ENCODE measurements at places on chromosomes 2 and 18. TPM values are rescaled to one million over a fixed set of nuclear protein-coding genes. Genes with fewer than 3 reads are reported as not detected.
A peak's percentile ranks its signal among the peaks of the same experiment; 100 is the strongest.

The ZAP70 gene
- 1.3 TPM for total RNA-seq

The LYG2 gene
- total RNA-seq, result not detected

The NOSTRIN gene
- total RNA-seq, result 13.3 TPM

The TIMM21 gene
- total RNA-seq, result 42.9 TPM

DNA sequence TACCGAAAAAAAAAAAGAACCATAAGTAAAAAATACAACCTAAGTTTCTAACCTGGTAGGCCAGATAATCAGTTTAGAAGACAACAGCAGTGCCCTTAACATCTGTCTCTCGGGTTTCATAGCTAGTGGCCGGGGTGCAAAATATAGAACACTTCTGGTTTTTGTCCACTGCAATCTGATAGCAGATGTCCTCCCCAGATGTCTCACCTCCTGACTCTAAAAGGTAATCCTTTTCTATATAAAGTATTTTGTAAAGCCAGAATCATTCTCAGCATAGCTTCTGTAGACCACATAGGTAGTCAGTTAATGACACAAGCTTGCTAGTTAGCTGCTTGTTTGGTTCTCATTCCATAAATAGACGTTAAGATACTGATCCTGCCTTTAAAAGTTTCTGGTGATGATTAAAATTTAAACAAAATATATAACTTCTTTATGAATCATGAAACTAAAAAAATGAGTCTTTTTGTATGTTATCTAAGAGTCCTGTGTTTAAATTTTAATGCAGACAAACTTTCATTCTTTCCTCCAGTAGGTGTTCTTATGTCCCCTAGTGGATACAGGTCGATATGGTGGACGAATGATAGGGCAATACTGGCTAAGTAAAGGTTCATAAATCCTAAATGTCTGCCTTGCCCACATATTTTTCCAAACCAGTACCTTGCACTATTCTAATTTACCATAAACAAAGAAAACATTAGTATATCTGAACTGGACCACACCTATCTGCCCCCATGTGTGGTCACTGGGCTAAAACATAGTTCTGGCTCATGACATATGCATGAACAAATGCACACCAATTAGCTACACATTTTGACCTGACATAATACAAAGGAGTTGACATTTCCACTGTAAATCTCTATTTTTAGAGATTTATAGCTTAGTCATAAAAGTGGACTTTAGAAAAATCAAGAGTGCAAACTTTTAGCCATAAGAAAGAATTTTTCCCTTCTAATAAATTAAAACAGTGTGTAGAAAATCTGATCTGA lies 171.0 kb downstream of the SRBD1 start:
- H3K4me1 ChIP-seq, result peaks cover 4% of the 10 kb centered on the region
- no peaks in the 10 kb centered on the region for H3K27me3 ChIP-seq
- no peaks in the 10 kb centered on the region for H3K36me3 ChIP-seq
- H3K4me3 ChIP-seq, result no peak overlapping the region
- no peak overlapping the region for H3K27ac ChIP-seq
- DNase-seq, result no peak

- no peak for DNase-seq
- H3K27ac ChIP-seq, result no peak overlapping the region
- no peaks in the 10 kb centered on the region for H3K36me3 ChIP-seq
- no peaks in the 10 kb centered on the region for H3K4me1 ChIP-seq
- no peaks in the 10 kb centered on the region for H3K27me3 ChIP-seq
- H3K4me3 ChIP-seq, result no peak overlapping the region
These were observed 20.8 kb downstream of the SP140L start for GRCh38 chr2:230347659-230348305.

GRCh38 chr2:99425022-99425421 lies 64.8 kb downstream of the REV1 start:
- peaks cover 70% of the 10 kb centered on the region for H3K36me3 ChIP-seq
- no peak overlapping the region for H3K27ac ChIP-seq
- no peaks in the 10 kb centered on the region for H3K27me3 ChIP-seq
- no peak for DNase-seq
- no peaks in the 10 kb centered on the region for H3K4me1 ChIP-seq
- H3K4me3 ChIP-seq, result no peak overlapping the region

DNA sequence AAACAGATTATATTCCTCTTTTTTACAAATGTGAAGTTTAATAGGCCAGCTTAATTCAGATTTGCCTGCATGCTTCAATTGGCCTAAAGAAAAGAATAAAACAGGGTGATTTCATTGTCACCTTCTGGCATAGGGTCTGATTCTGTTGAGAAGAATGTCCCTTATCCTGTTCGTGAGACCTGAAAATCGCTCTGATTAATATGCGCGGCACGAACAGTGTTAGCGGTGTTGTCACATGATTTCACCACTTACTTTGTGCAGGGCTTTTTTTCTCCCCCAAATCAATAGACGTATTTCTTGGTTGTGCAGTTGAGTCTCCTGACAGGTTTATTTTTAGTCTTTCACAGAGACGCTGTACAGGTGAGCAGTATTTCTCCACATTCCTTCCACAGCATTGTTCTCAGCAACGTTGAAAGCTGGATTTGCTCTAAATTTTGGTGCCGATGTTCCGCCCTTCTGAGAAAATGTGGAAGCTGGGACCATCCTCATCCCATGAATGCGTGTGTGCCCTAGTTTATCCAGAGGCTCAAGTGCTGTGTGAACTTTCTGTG lies 81.9 kb downstream of the ITGB1BP1 start:
- peaks cover 12% of the 10 kb centered on the region for H3K4me1 ChIP-seq
- peaks cover 4% of the 10 kb centered on the region for H3K36me3 ChIP-seq
- H3K27ac ChIP-seq, result no peak overlapping the region
- H3K27me3 ChIP-seq, result no peaks in the 10 kb centered on the region
- H3K4me3 ChIP-seq, result no peak overlapping the region

DNA sequence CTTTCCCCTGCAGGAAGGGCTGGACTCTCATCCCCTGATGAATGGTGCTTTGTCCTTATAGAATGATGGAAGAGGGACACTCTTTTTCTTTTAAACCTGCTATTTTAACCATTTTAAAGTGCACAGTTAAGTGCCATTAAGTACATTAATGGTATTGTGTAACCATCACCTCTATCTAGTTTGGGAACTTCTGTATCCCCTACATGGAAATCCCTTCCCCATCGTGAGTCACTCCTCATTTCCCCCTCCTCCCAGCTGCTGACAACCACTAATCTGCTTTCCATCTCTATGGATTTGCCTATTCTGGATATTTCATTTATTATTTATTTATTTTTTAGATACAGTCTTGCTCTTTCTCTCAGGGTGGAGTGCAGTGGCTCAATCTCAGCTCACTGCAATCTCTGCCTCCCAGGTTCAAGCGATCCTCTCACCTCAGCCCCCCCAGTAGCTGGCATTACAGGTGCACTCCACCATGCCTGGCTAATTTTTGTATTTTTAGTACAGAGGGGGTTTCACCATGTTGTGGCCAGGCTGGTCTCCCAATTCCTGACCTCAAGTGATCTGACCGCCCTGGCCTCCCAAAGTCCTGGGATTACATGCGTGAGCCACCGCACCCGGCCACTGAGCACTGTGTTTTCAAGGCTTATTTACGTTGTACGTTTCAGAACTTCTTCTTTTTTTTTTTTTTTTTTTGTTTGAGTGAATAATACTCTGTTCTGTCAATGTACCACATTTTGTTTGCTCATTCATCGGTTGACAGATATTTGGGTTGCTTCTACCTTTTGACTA lies 15.8 kb downstream of the DGKD start:
- H3K4me3 ChIP-seq, result no peak overlapping the region
- no peaks in the 10 kb centered on the region for H3K36me3 ChIP-seq
- DNase-seq, result peak; percentile 58
- no peaks in the 10 kb centered on the region for H3K27me3 ChIP-seq

GRCh38 chr2:2777213-2777612 lies 446.1 kb upstream of the MYT1L start:
- no peak overlapping the region for H3K4me3 ChIP-seq
- H3K27ac ChIP-seq, result no peak overlapping the region
- H3K27me3 ChIP-seq, result no peaks in the 10 kb centered on the region
- H3K4me1 ChIP-seq, result peaks cover 12% of the 10 kb centered on the region

GRCh38 chr2:234339501-234339900 lies 157.4 kb downstream of the ARL4C start:
- no peak overlapping the region for H3K27ac ChIP-seq
- no peak overlapping the region for H3K4me3 ChIP-seq
- H3K4me1 ChIP-seq, result no peaks in the 10 kb centered on the region

GRCh38 chr2:37471994-37472393 lies 127.6 kb downstream of the QPCT start:
- H3K27ac ChIP-seq, result no peak overlapping the region
- peaks cover 16% of the 10 kb centered on the region for H3K4me1 ChIP-seq
- no peaks in the 10 kb centered on the region for H3K36me3 ChIP-seq
- no peaks in the 10 kb centered on the region for H3K27me3 ChIP-seq
- no peak overlapping the region for H3K4me3 ChIP-seq

DNA sequence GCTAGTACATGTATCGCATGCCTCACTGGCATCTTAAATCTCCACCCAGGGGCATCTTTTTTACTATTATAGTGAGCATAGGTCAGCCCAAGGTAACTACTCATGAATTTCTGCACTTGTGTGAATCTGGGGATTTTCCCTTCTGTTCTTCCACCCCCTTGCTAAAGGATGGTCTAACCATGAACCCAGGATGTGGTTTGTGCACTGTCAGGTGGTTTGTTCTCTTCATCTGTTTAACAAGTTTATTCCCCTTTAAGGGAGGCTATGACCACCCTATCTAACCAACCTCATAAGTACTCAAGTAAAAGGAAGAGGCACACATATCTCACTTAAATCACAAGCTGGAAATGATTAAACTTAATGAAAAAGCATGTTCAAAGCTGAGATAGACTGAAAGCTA lies 243.0 kb downstream of the RPRM start:
- no peak overlapping the region for H3K27ac ChIP-seq
- H3K4me1 ChIP-seq, result no peaks in the 10 kb centered on the region
- no peaks in the 10 kb centered on the region for H3K36me3 ChIP-seq
- H3K27me3 ChIP-seq, result no peaks in the 10 kb centered on the region

- H3K27ac ChIP-seq, result no peak overlapping the region
- no peaks in the 10 kb centered on the region for H3K36me3 ChIP-seq
- no peaks in the 10 kb centered on the region for H3K27me3 ChIP-seq
- no peaks in the 10 kb centered on the region for H3K4me1 ChIP-seq
These were observed 690.0 kb downstream of the ARHGAP15 start for GRCh38 chr2:143819190-143819735.

- H3K27ac ChIP-seq, result no peak overlapping the region
- H3K36me3 ChIP-seq, result no peaks in the 10 kb centered on the region
- no peak for DNase-seq
- no peaks in the 10 kb centered on the region for H3K4me1 ChIP-seq
- no peaks in the 10 kb centered on the region for H3K27me3 ChIP-seq
- no peak overlapping the region for H3K4me3 ChIP-seq
These were observed 27.7 kb downstream of the MYL1 start for GRCh38 chr2:210287301-210287700.

GRCh38 chr2:35035883-35036282 lies 1319.7 kb upstream of the CRIM1 start:
- H3K4me1 ChIP-seq, result no peaks in the 10 kb centered on the region
- H3K27ac ChIP-seq, result no peak overlapping the region
- H3K36me3 ChIP-seq, result no peaks in the 10 kb centered on the region
- no peak for DNase-seq
- no peaks in the 10 kb centered on the region for H3K27me3 ChIP-seq
- H3K4me3 ChIP-seq, result no peak overlapping the region

- DNase-seq, result no peak
- no peaks in the 10 kb centered on the region for H3K36me3 ChIP-seq
- no peak overlapping the region for H3K27ac ChIP-seq
These were observed 298.1 kb downstream of the GALR1 start for GRCh38 chr18:77547757-77548156.

DNA sequence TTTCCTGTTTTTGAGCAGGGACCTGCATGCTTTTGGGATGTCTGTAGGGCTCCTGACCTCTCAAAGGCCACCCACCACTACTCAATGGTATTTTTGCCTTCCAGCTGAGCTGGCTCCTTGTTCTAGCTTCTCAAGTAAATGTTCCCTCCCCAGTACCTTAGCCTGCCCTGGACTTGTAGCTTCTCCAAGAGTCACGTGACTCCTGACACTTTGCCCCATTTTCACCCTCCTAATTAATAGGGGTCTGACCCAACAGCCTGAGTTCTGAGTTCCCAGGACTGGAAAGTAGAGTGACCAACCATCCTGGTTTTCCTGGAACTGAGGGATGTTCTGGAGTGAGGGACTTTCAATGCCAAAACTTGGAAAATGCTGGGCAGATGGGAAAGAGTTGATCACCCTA lies 4.0 kb downstream of the LBX2 start:
- DNase-seq, result no peak
- H3K27me3 ChIP-seq, result peaks cover 31% of the 10 kb centered on the region
- H3K4me1 ChIP-seq, result no peaks in the 10 kb centered on the region
- H3K36me3 ChIP-seq, result peaks cover 31% of the 10 kb centered on the region

DNA sequence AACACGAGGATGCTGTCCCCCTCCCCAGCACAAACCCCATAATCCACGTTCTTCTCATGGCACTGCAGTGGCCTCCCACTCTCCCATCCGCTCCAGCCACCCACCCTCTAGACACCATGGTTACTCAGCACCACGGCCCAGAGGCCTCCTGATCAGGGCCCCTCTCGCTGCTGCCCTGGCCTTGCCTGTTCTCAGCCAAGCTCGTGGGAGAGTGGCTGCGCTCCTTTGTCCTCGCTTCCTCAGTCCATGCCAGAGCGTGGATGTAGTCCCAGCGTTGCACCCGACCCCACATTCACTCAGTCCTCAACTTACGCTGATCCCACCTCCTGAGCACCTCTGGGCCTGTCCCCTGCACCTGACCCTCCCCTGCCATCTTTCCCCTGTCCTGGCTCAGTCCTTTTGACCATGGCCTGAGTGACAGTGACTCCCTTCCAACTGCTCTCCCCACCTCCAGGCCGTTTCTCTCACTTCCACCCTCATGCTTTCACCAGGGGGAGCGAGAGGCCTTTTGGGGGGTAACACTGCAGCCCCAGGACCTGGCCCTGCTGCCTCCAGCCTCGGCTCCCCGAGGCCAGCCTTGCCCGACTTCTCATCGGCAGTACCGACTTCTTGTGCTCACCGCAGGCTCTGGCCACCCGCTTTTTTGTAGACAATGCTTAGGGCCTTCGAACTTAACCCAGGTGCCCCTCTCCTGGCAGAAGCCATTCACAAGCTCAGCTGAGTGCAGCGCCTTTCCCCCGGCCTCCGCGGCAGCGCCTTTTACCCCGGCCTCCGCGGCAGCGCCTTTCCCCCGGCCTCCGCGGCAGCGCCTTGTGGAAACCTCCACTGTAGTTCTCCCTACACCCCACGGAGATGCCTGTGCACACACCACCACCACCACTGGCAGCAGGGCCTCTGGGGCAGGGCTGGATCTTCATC lies 131.4 kb downstream of the CLIP4 start:
- no peaks in the 10 kb centered on the region for H3K4me1 ChIP-seq
- no peaks in the 10 kb centered on the region for H3K27me3 ChIP-seq
- no peaks in the 10 kb centered on the region for H3K36me3 ChIP-seq
- no peak overlapping the region for H3K27ac ChIP-seq
- DNase-seq, result no peak
- no peak overlapping the region for H3K4me3 ChIP-seq
